ENCODE measurements at places on chromosomes 7 and 10.

GRCh38 chr7:77651575-77652162, 44.6 kb upstream of the RSBN1L start:
- DNase-seq: no peak

DNA sequence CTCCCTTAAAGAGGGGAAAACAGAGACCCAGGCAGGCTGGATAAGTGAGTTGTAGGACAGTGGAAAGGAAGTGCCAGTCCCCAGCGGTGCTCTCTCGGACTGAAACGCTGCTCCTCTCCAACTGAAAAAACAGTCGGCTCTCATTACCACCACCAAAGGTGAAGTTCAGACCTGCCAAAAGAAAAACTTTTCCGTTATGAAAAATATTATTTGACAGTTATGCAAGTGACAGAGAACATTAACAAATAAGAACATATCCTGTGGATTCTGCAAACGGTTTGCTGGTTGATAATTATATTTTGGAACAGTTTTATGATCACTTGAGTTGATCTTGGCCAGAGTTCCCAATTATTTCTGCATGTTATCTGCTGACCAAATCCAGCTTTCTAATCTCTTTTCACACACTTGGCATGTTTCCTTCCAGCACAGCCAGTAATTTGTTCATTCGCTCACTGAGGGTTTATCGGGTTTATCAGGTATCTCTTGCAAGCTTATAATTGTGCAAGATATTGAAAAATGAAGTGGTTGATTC, 82.6 kb downstream of the PTPRE start:
- no peak for DNase-seq

GRCh38 chr10:17249820-17250219, 21.8 kb downstream of the VIM start:
- peak; percentile 46 for DNase-seq

- DNase-seq: no peak
These were observed 225.7 kb downstream of the BAMBI start for GRCh38 chr10:28903063-28903462.

Data from mammary epithelial cell (primary cell).